Mesenteric fat pad (tissue), 1 donor: ENCODE measurements at places on chromosomes 5 and 9. TPM values are rescaled to one million over a fixed set of nuclear protein-coding genes. Genes with fewer than 3 reads are reported as not detected.

The TUSC1 gene
- 15.7 TPM for total RNA-seq

The POLK gene
- 35.9 TPM for total RNA-seq

- DNase-seq: no peak
These were observed 7.1 kb upstream of the ENTREP1 start for GRCh38 chr9:69317894-69318293.

DNA sequence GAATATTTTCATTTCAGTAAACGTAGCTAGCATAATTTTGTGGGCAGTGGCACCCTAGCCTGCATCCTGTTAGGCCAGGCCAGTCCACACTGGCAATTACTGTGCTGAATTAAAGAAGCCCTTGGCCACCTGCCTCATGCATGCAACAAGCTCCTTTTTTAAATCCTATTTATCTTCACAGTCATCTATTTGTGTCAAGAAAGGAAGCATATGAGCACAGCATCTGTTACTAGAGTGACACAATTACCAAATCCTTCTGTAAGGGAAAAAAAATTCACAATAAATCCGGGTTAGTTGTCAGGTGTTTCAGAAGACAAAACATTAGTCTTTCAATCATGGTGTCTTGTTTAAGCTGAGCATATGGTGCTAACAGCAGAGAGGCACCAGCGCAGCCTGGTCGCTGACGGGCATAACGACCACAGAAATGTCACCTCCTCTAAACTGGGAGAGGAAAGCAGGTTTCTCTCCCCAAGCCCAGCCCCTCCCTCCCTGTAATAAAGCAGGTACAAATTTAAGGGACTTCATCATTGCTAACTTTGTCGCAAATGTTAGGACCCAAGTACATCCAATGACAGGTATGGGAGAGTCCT lies 520.6 kb downstream of the CTNND2 start:
- no peak for DNase-seq

DNA sequence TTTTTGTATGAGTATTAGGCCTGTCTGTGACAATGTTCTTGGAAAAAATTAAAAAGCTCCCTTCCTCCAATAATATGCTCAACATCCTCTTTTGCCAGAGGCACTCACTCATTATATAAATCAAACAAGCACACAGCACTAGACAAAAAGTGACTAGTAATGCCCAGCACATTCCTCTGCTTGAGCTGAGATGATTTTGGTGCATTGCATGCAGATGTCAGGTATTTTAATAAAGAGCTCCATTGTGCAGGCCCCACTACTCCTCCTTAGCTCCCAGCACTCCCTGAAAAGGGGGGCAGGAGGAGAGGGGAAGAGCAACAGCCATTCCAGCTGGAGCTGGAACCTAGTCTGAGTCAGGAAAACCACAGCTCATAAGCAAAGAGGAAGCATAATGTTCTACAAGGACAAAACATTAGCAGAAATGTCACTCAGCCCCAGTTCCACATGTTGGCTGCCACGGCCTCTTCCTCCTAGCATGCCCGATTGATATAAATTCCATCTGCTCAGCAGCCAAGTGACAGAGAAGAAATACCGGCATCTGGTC lies 348.5 kb downstream of the BNC2 start:
- DNase-seq: no peak

The PCDHB5 gene
- total RNA-seq: 1.5 TPM

- no peak for DNase-seq
These were observed 711 bp upstream of the SUB1 start for GRCh38 chr5:32584646-32585045.

- no peak for DNase-seq
These were observed 4.3 kb downstream of the CD14 start for GRCh38 chr5:140628711-140629110.

The FCN1 gene
- 27.9 TPM for total RNA-seq

GRCh38 chr5:44454002-44454401 lies 64.8 kb upstream of the FGF10 start:
- no peak for DNase-seq

DNA sequence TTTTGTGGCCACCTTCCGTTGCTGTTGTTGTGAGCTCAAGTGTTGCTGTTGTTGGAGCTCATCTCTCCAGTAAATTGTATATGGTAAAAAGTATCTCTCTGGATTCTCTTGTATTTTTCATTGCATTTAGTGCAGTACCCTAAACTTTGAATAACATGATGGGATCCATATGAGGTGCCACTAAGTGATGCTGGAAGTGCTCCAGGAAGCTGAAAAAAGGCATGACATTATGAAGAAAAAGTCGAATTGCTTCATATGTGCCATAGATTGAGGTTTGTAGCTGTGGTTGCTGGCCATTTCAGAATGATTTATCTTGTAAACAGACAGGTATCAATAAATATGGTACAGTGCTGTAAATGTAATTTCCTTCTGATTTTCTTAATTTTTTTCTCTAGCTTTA lies 5.5 kb downstream of the MARCHF6 start:
- no peak for DNase-seq

- DNase-seq: no peak
These were observed 103.7 kb downstream of the PAM start for GRCh38 chr5:102858808-102859207.

The TICAM2 gene
- total RNA-seq: 6.3 TPM

DNA sequence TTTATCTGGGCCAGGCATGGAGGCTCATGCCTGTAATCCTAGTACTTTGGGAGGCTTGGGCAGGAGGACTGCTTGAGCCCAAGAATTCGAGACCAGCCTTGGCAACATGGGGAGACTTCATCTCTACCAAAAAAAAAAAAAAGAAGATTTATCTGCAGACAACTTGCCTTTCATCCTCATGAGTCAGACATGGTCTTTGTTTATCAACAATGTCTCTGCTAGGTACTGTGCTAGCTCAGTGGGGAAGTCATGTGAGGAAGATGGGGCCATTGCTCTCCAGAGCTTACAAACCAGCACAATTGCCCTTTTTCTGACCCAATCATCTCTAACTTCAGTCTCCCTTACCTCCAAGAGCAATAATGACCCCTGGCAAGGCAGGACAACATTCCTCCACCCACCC lies 1.6 kb downstream of the URM1 start:
- no peak for DNase-seq

GRCh38 chr5:73155271-73156222 lies 17.4 kb upstream of the TMEM174 start:
- DNase-seq: no peak

The EIF4E1B gene
- not detected for total RNA-seq

DNA sequence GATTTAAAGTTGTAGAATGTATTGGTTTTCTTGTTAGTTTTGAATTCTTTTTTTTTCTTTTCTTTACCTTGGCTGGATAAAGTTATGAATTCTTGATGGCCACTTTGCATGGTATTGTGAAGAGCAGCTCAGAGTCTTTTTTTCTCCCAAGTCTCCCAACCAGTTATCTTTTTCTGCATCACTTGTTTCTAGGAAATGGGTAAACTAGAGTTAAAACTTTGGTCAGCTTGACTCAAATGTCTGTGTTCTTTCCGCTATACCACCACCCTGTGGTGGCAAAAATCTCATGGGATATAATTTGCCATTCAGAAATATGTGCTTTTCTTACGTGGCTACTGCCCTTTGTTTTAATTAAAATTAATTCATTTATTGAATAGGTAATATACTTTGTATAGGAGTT lies 113.2 kb downstream of the UNC13B start:
- no peak for DNase-seq

- no peak for DNase-seq
These were observed 56.7 kb downstream of the HSPA4 start for GRCh38 chr5:133108481-133108921.

- DNase-seq: no peak
These were observed 996 bp upstream of the GAS1 start for GRCh38 chr9:86948074-86948929.

The HSD17B3 gene
- 1.1 TPM for total RNA-seq

The ARL14EPL gene
- total RNA-seq: not detected

The IGFBPL1 gene
- not detected for total RNA-seq
